ENCODE measurements at places on chromosomes 4 and X.

- no peak for DNase-seq
These were observed 53.0 kb upstream of the HPSE start for GRCh38 chr4:83387476-83388312.

DNA sequence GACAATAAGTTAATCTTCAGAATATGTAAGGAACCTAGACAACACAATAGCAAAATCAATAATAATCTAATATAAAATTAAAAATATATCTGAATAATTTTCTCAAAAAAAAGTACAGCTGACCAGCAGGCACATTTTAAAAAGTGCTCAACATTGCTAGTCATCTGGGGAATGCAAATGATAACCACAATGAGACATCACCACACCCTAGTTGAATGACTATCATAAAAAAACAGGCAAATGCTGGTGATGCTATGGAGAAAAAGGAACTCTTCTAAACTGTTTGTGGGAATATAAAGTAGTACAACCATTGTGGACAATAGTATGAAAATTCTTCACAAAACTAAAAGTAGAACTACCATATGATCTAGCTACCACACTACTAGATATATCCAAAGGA is 956.9 kb upstream of the NDST4 start:
- DNase-seq: no peak

- DNase-seq: no peak
These were observed 11.0 kb upstream of the FGG start for GRCh38 chr4:154623436-154623835.

GRCh38 chr4:16294455-16294854 is 68.2 kb upstream of the TAPT1 start:
- no peak for DNase-seq
